Glutamatergic neuron (in vitro differentiated cells): ENCODE measurements at places on chromosomes 16 and 17. TPM values are rescaled to one million over a fixed set of nuclear protein-coding genes. Genes with fewer than 3 reads are reported as not detected.

DNA sequence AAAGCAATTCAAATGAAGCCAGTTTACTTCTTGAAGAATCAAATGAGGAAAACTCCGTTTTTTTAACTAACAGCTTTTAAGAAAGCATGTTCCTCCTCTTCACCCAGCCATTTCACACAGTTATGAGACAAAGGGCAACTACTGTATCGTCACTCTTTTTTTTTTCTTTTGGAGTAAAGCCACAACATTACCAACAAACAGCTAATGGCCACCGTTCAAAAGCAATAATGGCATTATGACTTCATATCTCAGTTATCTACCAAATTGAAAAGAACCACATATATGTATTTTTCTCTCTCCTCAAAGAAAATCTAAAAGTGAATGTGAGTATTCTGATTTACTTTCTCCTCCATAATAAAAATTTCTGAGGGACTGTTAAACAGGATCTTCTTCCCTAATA is 14.5 kb downstream of the GRB2 start:
- DNase-seq: no peak

The MILR1 gene
- not detected for total RNA-seq

- no peak for DNase-seq
Observed at GRCh38 chr16:49684696-49685095, 171.2 kb downstream of the ZNF423 start.

DNA sequence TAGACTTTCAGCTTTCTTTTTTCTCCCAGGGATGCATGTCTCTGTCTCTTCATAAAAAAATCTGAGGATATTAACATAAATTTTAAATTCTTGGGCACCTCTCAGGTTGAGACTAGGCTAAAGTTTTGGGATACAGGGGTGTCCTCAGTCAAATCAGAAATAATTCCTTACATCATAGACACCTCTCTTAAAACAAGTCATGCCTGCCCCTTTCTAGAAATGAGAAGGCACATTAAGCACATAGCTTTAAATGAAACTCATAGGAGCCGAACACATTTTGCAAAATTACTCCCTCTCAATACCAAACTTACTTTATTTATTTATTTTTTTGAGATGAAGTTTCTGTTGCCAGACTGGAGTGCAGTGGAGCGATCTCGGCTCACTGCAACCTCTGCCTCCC is 67.3 kb upstream of the BCAR1 start:
- DNase-seq: no peak

DNA sequence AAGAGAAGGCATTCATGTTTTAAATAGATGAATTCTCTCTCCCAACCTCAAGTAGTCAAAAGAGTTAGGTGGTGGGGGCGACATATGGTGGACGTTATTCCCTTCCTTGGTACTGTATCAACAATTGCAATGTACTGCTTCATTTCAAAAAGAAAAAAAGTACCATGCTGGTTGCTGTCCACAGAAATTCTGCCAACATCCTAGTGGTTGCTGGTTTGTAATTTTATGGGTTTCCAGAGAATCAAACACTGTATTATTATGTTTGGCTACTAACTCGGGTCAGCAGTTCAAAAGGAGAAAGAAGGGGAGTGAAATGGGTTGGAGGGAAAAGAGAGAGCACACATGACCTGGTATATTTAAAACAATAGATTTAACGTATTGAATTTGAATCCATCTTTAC is 61.1 kb upstream of the KCNJ16 start:
- no peak for DNase-seq

The NPTX1 gene
- total RNA-seq: 18.1 TPM

GRCh38 chr16:89944773-89945172 is 3.8 kb upstream of the DEF8 start:
- DNase-seq: no peak
